ENCODE measurements at places on chromosomes 2 and 18. TPM values are rescaled to one million over a fixed set of nuclear protein-coding genes. Genes with fewer than 3 reads are reported as not detected.

- DNase-seq, result no peak
- H3K36me3 ChIP-seq, result no peaks in the 10 kb centered on the region
- no peak overlapping the region for H3K27ac ChIP-seq
- H3K4me3 ChIP-seq, result no peak overlapping the region
Measured at GRCh38 chr18:27298214-27298804, 113.2 kb upstream of the CHST9 start.

DLGAP1 gene
- 1.3 TPM for total RNA-seq

DNA sequence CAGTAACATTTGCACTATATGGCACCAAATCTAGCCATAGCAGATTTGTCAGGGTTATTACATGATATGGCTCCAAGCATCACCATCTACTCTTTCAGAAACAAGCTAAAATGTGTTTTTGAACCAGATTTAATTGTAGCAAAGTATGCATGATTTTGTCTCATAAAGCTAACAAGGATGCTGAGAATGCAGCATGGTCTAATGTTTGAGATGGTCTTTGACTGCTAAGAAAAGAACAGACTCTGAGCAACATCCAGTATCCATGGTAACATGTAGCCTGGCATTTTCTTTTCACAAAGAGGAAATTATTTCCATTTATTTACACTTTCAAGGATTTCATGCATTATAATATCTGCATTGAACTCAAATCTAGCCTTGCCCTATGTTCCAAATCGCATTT lies 206.5 kb downstream of the PDE1A start:
- no peaks in the 10 kb centered on the region for H3K27me3 ChIP-seq
- no peaks in the 10 kb centered on the region for H3K36me3 ChIP-seq
- H3K4me1 ChIP-seq, result no peaks in the 10 kb centered on the region
- no peak overlapping the region for H3K27ac ChIP-seq
- DNase-seq, result no peak

DNA sequence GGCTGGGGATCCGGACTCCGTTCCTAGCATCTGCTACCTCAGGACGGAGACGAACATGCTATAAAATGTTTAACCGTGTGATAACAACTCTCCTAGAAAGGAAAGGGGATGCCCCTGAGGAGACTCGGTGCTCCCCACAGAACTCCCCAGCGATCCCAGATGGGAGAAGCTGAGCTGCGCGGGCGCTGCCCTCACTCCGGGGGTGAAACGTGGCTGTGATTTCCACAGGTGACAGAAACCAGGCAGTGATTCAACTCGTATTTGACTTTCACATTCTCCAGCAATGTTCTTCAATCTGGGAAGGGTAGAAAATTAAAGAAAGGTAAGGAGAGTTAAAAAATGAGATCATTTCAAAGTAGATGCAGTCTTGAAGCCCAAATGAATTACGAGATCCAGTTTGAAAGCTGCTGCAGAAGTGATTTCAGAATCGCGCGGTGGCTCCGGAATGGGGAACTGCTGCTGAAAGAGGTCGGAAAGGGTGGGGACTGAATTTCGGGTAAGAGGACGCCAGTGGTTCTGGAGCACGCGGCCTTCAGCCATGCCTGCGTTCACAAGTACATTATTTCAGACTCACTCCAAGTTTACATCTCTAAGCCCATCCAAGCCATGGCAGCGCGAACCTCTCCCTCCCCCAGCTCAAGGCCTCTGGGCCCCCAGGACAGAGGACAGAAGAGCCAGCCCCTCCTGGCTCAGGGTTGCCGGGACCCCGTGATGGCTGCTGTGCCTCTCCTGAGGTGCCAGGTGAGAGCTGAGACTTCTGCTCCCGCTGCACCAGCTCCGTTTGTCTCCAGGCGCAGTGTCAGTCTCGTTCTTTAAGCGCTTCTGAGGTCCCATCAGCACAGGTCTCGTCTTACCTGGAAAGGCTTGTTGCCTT lies 39.5 kb downstream of the ADNP2 start:
- H3K27ac ChIP-seq, result peak overlapping the region; percentile 64
- H3K4me3 ChIP-seq, result peak overlapping the region; percentile 60
- H3K36me3 ChIP-seq, result no peaks in the 10 kb centered on the region
- H3K4me1 ChIP-seq, result peaks cover 22% of the 10 kb centered on the region
- H3K27me3 ChIP-seq, result no peaks in the 10 kb centered on the region
- DNase-seq, result no peak

- DNase-seq, result no peak
- H3K27me3 ChIP-seq, result no peaks in the 10 kb centered on the region
- no peak overlapping the region for H3K27ac ChIP-seq
- no peak overlapping the region for H3K4me3 ChIP-seq
- peaks cover 19% of the 10 kb centered on the region for H3K4me1 ChIP-seq
Measured at GRCh38 chr18:49656073-49656692, 94.3 kb downstream of the LIPG start.
